Tibial artery (tissue), 4 donors: ENCODE measurements at places on chromosomes 2 and 18.

DNA sequence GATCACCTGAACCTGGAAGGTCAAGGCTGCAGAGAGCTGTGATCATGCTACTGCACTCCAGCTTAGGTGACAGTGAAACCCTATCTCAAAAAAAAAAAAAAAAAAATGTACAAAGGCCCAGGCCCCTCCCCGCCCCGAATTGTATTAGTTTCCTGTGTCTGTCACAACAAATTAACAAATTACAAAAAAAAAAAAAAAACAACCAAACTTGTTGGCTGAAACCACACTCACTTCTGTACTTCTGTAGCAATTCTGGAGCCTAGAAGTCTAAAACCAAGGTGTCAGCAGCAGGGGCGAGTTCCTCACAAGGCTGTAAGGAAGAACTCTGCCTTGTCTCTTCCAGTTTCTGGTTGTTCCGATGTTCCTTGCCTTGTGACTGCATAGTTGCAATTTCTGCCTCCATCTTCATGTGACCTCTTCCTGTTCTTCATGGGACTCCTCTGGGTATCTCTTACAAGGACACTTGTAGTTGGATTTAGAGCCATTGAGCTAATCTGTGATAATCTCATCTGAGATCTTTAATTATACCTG is 100.8 kb upstream of the ZSWIM2 start:
- no peak overlapping the region for H3K4me3 ChIP-seq
- H3K27me3 ChIP-seq, result no peaks in the 10 kb centered on the region
- H3K4me1 ChIP-seq, result peaks cover 5% of the 10 kb centered on the region

DNA sequence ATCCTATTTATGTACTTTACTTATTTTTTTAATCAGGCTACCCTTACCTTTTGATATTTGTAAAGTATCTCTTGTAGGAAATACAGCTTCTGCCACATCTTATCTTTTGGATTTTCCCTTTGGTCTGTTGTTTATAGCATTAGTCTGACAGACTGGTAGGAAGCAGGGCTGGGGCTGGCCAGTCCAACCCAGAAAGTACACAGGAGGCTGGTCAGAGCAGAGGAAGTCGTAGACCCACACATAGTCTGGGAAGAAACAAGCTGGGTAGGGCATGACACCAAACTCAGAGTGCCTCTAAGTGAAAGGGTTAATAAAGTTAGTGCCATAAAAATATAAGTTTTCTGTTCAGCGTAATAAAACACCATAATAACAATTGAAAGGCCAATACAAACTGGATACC is 51.7 kb downstream of the BOLA3 start:
- no peaks in the 10 kb centered on the region for H3K4me1 ChIP-seq
- no peak overlapping the region for H3K4me3 ChIP-seq
- no peak for DNase-seq
- H3K27ac ChIP-seq, result no peak overlapping the region
- H3K36me3 ChIP-seq, result peaks cover 43% of the 10 kb centered on the region
- H3K27me3 ChIP-seq, result no peaks in the 10 kb centered on the region

GRCh38 chr2:172510088-172510487 is 45.8 kb upstream of the PDK1 start:
- peaks cover 10% of the 10 kb centered on the region for H3K36me3 ChIP-seq
- no peak overlapping the region for H3K27ac ChIP-seq
- no peak for DNase-seq
- no peaks in the 10 kb centered on the region for H3K4me1 ChIP-seq

GRCh38 chr2:27752551-27753237 is 18.8 kb upstream of the MRPL33 start:
- DNase-seq, result no peak
- H3K27ac ChIP-seq, result no peak overlapping the region
- H3K4me1 ChIP-seq, result no peaks in the 10 kb centered on the region
- H3K4me3 ChIP-seq, result no peak overlapping the region
- no peaks in the 10 kb centered on the region for H3K27me3 ChIP-seq

DNA sequence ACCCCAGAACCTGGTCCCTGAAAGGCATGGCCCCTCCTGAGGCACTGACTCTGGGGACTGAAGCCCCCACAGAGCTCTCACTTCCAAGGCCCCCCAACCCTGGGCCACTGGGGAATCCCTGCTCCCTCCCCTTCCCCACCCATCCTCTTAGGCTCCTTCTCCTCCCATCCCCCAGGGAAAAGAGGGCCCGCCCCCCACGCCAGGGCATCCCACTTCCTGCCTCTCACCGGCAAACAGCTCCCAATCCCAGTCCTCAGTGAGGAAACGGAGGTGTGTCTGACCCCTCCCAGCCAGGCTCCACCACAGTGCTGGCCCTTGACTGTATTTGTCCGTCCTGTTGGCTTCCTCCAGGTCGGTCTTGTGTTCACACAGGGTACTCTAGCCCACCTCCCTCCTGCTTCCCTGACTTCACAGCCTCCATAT is 35.0 kb upstream of the PTMA start:
- no peak overlapping the region for H3K4me3 ChIP-seq
- H3K27me3 ChIP-seq, result no peaks in the 10 kb centered on the region
- peaks cover 32% of the 10 kb centered on the region for H3K4me1 ChIP-seq
- peak overlapping the region; percentile 74 for H3K27ac ChIP-seq

DNA sequence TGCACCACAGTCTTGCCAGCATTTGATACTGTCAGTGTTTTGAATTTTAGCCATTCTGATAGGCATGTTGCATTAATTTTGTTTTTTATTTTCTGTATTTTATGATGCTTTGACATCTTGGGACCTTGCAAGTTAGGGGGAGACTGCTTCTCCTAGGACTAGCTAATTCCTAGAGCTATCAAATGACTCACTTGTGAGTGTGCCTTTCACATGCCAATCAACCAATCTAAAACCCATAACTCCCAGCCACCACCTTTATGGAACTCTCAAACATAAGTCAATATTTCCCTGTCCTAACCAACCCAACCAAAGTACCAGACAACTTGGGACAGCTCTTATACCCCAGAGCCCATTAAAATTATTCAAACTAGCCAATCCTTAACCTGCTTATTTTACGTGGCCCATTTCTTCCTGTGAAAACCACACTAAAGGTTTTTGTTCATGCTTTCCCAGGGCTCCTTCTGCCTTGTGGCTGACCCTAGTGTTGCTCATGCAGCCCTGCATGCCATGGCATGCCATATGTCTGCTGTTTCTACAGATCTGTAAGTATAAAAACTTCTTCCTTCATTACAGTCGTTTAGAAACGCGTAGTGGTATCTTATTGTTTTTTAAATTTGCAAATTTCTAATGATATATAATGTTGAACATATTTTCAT is 230.1 kb downstream of the GPD2 start:
- H3K27me3 ChIP-seq, result no peaks in the 10 kb centered on the region
- H3K4me1 ChIP-seq, result no peaks in the 10 kb centered on the region
- no peak overlapping the region for H3K27ac ChIP-seq
- no peak for DNase-seq
